ENCODE measurements at places on chromosomes 4 and X. TPM values are rescaled to one million over a fixed set of nuclear protein-coding genes. Genes with fewer than 3 reads are reported as not detected.
A peak's percentile ranks its signal among the peaks of the same experiment; 100 is the strongest.

DNA sequence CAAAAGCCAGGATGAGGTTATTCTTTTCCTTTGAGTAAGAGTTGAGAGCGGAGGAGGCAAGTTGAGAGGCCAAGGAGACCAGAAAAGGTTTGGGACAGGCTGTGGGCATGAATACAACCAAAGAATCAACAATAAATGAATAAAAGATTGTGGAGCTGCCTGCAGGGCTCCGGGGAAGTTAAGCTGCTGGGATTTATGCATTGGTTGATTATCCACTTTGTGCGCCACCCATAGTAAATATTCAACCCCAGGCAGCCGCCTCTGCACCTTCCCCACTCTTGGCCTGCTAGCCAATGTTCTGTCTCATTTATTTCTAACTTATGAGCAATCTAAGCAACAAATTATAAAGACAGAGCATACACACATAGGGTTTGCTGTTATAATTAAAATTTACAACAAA lies 28.2 kb upstream of the IGSF1 start:
- peaks cover 4% of the 10 kb centered on the region for H3K27me3 ChIP-seq
- H3K27ac ChIP-seq, result no peak overlapping the region
- H3K4me1 ChIP-seq, result no peaks in the 10 kb centered on the region

DNA sequence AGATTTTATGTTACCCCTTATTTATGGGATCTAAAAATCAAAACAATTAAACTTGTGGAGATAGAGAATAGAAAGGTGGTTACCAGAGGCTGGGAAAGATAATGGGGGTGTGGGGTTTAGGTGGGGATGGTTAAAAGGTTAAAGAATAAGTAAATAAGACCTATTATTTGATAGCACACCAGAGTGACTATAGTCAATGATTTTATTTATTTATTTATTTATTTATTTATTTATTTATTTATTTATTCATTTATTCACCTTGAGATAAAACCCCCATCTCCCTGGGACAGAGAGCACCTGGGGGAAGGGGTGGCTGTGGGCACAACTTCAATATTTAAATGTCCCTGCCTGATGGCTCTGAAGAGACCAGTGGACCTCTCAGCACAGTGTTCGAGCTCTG lies 66.1 kb downstream of the UGT2A3 start:
- H3K4me1 ChIP-seq, result no peaks in the 10 kb centered on the region
- H3K4me3 ChIP-seq, result no peak overlapping the region
- H3K27ac ChIP-seq, result no peak overlapping the region
- no peak for DNase-seq
- H3K27me3 ChIP-seq, result no peaks in the 10 kb centered on the region
- H3K36me3 ChIP-seq, result no peaks in the 10 kb centered on the region

GRCh38 chr4:36226430-36227227 lies 17.7 kb downstream of the ARAP2 start:
- peaks cover 3% of the 10 kb centered on the region for H3K4me1 ChIP-seq
- H3K27me3 ChIP-seq, result no peaks in the 10 kb centered on the region
- no peaks in the 10 kb centered on the region for H3K36me3 ChIP-seq
- no peak for DNase-seq
- no peak overlapping the region for H3K4me3 ChIP-seq

- peaks cover 71% of the 10 kb centered on the region for H3K27me3 ChIP-seq
- no peak overlapping the region for H3K27ac ChIP-seq
- H3K4me3 ChIP-seq, result no peak overlapping the region
- no peaks in the 10 kb centered on the region for H3K36me3 ChIP-seq
- no peak for DNase-seq
These were observed 9.2 kb upstream of the CITED1 start for GRCh38 chrX:72314881-72315280.

DNA sequence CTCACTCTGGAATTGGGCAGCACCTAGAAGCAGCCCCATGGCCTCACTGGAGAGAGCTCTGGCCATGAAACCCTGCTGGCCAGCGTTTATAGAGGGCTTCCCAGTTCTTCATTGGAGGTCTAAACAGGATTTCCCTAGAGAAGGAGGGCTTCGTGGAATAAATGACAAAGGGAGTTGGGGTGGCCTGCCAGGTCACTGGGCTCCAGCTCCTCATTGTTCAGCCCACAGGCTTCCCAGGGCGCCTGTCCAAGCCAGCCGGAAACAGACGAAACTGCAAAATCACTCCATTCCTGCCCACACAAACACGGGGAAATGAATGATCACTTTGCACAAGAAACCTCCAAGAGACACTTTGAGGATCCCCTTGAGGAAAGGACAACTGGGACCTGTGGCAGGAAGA lies 189.7 kb downstream of the TSPAN5 start:
- H3K4me1 ChIP-seq, result peaks cover 10% of the 10 kb centered on the region
- DNase-seq, result peak; percentile 75
- no peaks in the 10 kb centered on the region for H3K27me3 ChIP-seq
- H3K4me3 ChIP-seq, result no peak overlapping the region

DNA sequence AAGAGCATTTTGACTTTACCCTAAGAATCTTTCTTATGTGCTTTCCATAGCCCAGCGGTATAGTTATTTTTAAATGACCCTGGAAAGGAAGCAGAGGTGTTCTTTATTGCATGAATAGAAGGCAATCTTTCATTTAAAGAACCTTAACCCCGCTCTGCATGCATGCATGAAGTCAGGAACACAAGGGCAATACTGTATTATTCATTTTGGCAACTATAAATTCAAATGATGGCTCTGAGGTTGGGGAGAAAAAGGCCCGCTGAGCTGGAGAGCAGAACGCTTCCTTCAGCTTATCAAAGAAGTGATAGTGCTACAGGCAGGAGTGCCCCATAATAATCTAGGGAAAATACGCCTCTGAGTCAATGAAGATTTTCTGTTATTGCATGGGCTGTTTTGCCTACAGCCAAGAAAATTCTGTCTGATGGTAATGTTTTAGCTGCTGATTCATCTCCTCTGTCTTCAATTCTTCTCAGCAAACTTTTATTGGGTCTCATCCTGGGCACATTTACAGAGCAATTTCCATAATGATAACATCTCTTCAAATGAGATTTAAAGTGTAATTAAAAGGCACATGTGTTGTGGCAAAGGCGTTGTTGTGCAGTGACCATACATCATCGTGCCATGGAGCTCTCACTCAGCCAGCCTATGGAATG lies 452.2 kb upstream of the FTHL17 start:
- H3K27me3 ChIP-seq, result peaks cover 3% of the 10 kb centered on the region
- DNase-seq, result no peak
- H3K27ac ChIP-seq, result no peak overlapping the region
- no peaks in the 10 kb centered on the region for H3K36me3 ChIP-seq

- peaks cover 8% of the 10 kb centered on the region for H3K4me1 ChIP-seq
- peak; percentile 32 for DNase-seq
- peaks cover 16% of the 10 kb centered on the region for H3K27me3 ChIP-seq
- H3K36me3 ChIP-seq, result peaks cover 9% of the 10 kb centered on the region
- H3K4me3 ChIP-seq, result peak overlapping the region; percentile 76
- peak overlapping the region; percentile 87 for H3K27ac ChIP-seq
These were observed 1.5 kb downstream of the PGRMC1 start for GRCh38 chrX:119237562-119237942.

- no peaks in the 10 kb centered on the region for H3K4me1 ChIP-seq
- H3K27ac ChIP-seq, result no peak overlapping the region
- no peak for DNase-seq
- no peak overlapping the region for H3K4me3 ChIP-seq
These were observed 55.8 kb downstream of the XAGE2 start for GRCh38 chrX:52424656-52425055.

GRCh38 chr4:119314356-119314755 lies 7.6 kb downstream of the FABP2 start:
- no peaks in the 10 kb centered on the region for H3K27me3 ChIP-seq
- peak; percentile 64 for DNase-seq
- H3K4me1 ChIP-seq, result no peaks in the 10 kb centered on the region
- H3K36me3 ChIP-seq, result no peaks in the 10 kb centered on the region

DNA sequence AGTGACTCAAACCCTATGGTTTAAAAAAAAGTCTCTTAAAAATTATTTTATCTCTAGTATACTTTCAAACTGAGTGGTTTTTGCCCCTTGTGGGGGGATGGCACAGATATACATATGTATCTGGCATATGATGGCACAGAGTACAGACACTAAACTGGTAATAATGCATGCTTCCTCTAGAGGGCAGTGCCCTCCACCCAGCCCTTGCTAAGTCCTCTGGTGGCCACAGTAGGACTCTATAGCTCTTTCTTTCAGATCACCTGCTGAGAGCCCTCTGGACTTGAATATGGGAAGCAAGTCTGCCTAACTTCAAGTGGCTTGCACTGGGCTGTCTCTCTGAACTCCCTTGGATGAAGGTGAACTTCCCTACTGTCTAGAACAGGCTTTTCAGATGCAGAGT lies 66.3 kb downstream of the TSPAN7 start:
- no peaks in the 10 kb centered on the region for H3K4me1 ChIP-seq
- H3K36me3 ChIP-seq, result no peaks in the 10 kb centered on the region
- DNase-seq, result no peak
- H3K27me3 ChIP-seq, result peaks cover 7% of the 10 kb centered on the region
- H3K27ac ChIP-seq, result no peak overlapping the region

DNA sequence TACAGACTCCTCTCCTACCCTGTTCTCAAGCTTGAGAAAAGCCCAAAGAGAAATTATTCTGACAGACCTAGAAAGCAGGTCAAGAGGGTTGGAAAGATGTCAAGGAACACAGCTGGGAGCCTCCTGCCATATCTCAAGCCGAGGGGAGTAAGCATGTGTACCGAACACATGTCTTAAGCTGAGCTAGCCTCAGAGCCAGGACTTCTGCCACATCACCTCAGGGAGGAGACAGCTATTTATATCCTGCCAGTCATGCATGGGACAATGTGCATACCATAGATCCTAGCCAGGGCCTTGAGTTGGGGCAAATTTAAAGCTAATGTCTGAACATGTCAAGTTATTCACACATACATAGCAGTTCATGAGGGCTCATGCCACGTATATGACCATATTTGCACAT lies 11.8 kb downstream of the TMEM31 start:
- H3K27me3 ChIP-seq, result peaks cover 57% of the 10 kb centered on the region
- H3K4me1 ChIP-seq, result no peaks in the 10 kb centered on the region
- no peaks in the 10 kb centered on the region for H3K36me3 ChIP-seq
- H3K4me3 ChIP-seq, result no peak overlapping the region

DNA sequence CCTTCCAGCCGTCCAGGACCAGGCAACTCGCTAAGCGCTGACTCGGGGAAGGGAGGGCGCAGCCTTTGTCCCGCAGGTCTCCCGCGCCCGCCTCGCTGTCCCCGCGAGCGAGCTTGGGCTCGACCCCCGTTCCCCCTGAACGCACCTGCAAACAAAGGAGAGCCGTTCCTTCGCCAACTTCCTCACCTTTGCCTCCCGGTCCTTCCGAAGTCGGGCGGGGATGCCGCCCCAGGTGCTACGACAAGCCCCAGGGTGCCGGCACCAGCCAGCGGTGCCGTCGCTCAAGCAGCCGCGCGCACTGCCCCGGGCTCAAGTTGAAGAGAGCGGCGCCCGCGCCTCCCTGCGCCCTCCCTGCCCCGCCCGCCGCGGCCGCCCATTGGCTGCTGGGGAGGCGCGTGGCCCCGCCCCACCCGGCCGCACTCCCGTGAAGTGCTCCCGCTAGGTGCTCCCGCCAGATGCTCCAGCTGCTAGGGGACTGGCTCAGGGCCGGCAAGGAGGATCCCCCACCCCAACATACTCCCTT lies 107.1 kb downstream of the NSUN7 start:
- H3K36me3 ChIP-seq, result peaks cover 6% of the 10 kb centered on the region
- peaks cover 18% of the 10 kb centered on the region for H3K4me1 ChIP-seq
- peak; percentile 88 for DNase-seq
- peak overlapping the region; percentile 48 for H3K4me3 ChIP-seq

DNA sequence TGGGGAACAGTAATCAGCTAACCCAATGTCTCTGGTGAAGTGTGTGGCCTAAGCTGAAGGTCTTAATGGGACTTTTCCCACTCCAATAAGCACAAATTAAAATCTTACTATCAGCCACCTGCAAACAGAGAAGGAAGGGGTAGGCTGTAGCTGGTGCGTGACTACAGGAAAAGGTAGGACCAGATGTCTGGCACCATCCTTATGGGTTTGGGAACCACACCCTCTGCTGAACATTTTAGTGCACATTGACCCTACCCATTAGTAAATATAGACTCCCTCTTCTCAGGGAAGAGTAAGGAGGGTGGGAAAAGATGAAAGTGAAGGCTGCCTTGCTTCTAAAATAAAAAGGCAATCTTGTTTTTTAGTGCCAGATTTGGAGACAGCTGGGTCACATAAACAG lies 602.8 kb downstream of the FAT4 start:
- no peaks in the 10 kb centered on the region for H3K4me1 ChIP-seq
- H3K4me3 ChIP-seq, result no peak overlapping the region
- H3K36me3 ChIP-seq, result no peaks in the 10 kb centered on the region
- H3K27me3 ChIP-seq, result no peaks in the 10 kb centered on the region
- DNase-seq, result no peak

GRCh38 chr4:141636771-141637460 lies 533 bp downstream of the IL15 start:
- peaks cover 5% of the 10 kb centered on the region for H3K4me1 ChIP-seq
- peak overlapping the region; percentile 88 for H3K4me3 ChIP-seq
- peaks cover 9% of the 10 kb centered on the region for H3K27me3 ChIP-seq

GRCh38 chrX:47030339-47030738 lies 47.9 kb upstream of the RGN start:
- no peaks in the 10 kb centered on the region for H3K4me1 ChIP-seq
- peaks cover 15% of the 10 kb centered on the region for H3K27me3 ChIP-seq
- H3K36me3 ChIP-seq, result no peaks in the 10 kb centered on the region
- H3K4me3 ChIP-seq, result no peak overlapping the region

DNA sequence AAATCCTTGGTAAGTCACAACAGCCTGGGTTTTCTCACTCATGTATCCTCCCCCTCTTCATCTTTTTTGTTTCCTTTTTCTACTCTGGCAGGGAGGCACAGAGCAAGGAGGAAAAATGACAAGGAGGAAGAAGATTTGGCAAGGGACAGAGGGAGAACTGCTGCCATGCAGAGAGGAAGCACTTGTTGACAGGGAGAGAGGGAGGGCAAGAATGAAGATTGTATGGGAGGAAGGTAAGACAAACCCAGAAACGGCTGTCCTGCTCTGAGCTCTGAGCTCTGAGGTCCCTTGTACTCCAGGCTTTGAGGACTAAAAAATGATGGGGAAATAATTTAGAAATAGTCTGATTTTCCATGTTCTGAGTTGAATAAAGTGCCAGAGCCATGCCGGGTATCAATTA lies 123.9 kb downstream of the DCHS2 start:
- H3K27ac ChIP-seq, result no peak overlapping the region
- no peaks in the 10 kb centered on the region for H3K27me3 ChIP-seq
- DNase-seq, result no peak
- H3K4me3 ChIP-seq, result no peak overlapping the region
- H3K4me1 ChIP-seq, result no peaks in the 10 kb centered on the region

DNA sequence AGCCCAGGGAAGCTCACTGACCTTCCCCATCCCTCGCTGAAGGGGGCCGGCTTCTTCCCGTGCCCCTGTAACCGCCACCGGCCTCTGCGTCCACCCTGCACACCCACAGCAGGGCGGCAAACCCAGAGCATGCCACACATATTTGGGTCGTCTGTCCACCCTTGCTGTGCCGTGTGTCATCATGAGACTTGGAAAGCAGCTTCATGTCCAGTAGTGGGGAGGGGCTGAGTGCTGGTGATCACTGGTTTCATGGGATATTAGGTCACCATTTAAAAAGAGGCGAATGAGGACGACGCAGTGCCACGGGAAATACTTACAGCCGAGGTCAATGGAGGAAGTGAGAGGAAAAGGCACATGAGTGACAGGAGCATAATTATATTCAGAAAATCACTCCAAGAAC lies 74.8 kb downstream of the HTRA3 start:
- H3K27ac ChIP-seq, result peak overlapping the region; percentile 76
- peaks cover 42% of the 10 kb centered on the region for H3K4me1 ChIP-seq
- H3K4me3 ChIP-seq, result no peak overlapping the region
- no peaks in the 10 kb centered on the region for H3K36me3 ChIP-seq
- no peaks in the 10 kb centered on the region for H3K27me3 ChIP-seq

ARR3 gene
- total RNA-seq, result not detected

MTNR1A gene
- total RNA-seq, result 0.13 TPM

GAGE2A gene
- not detected for total RNA-seq

NEUROG2 gene
- not detected for total RNA-seq

Data from muscle of leg (tissue), 16 donors.